ENCODE measurements at places on chromosomes 3 and 15. TPM values are rescaled to one million over a fixed set of nuclear protein-coding genes. Genes with fewer than 3 reads are reported as not detected.
A peak's percentile ranks its signal among the peaks of the same experiment; 100 is the strongest.

DNA sequence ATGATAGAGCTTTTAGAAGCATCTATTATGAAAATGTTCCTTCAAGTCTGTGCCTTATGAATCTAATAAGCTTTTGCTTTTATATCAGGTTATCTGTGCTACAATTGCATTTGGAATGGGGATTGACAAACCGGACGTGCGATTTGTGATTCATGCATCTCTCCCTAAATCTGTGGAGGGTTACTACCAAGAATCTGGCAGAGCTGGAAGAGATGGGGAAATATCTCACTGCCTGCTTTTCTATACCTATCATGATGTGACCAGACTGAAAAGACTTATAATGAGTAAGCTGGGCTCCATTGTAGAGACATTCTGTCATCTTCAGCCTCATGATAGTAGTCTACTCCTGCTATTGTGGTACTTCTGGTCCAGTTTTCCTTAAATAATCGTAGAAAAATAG is 73.4 kb downstream of the BLM start:
- DNase-seq, result no peak

- DNase-seq, result no peak
These were observed 42.2 kb downstream of the KLF15 start for GRCh38 chr3:126314790-126315658.

GRCh38 chr3:185677146-185677829 is 91.2 kb downstream of the SENP2 start:
- peak; percentile 96 for DNase-seq

GRCh38 chr3:11784971-11785377 is 61.7 kb downstream of the TAMM41 start:
- no peak for DNase-seq

DNA sequence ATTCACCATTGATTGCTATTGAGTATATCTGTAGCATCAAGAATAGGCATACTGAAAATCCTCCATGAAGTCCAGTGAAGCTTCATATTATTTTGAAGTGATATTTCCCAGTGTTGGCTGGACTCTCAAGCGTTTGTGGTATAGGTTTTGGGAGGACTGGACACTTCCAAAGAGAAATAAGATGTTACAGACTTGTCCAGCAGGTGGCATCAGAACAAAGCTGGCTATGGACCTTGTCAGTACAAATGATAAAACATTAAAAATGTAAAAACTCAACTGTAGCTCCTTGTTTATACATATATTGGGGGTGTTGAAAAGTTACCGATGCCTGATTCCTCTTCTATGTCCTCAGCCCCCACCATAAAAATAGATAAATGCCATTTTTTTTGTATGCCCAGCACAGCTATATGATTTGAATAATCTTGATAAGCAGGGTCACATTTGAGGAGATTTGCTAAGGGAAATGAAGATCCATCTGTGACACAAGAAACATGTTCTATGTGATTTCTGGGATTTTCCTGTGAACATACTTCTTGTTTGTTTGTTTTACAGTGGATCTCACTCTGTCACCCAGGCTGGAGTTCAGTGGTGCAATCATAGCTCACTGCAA is 54.5 kb upstream of the GOLGA6B start:
- peak; percentile 53 for DNase-seq

GRCh38 chr15:66908744-66909095 is 156.7 kb upstream of the SMAD3 start:
- DNase-seq, result no peak

- no peak for DNase-seq
These were observed 103.7 kb downstream of the EFL1 start for GRCh38 chr15:82158811-82159210.

GRCh38 chr3:161274691-161275298 is 53.7 kb downstream of the NMD3 start:
- DNase-seq, result peak; percentile 59

HIGD2B gene
- total RNA-seq, result not detected

TGM4 gene
- under 0.01 TPM for total RNA-seq

KBTBD13 gene
- total RNA-seq, result not detected

GP9 gene
- total RNA-seq, result not detected

ROPN1 gene
- not detected for total RNA-seq

CXCR6 gene
- not detected for total RNA-seq

A4GNT gene
- total RNA-seq, result not detected

PLAAT1 gene
- 1.6 TPM for total RNA-seq

CCDC39 gene
- not detected for total RNA-seq

PCSK6 gene
- 12.3 TPM for total RNA-seq

UCN2 gene
- 12.9 TPM for total RNA-seq

All from bronchial epithelial cell (primary cell).